ENCODE measurements at places on chromosomes 6 and 20. TPM values are rescaled to one million over a fixed set of nuclear protein-coding genes. Genes with fewer than 3 reads are reported as not detected.
A peak's percentile ranks its signal among the peaks of the same experiment; 100 is the strongest.

GRCh38 chr6:118981884-118982574 lies 47.1 kb upstream of the MCM9 start:
- peaks cover 2% of the 10 kb centered on the region for H3K4me1 ChIP-seq
- no peak overlapping the region for H3K4me3 ChIP-seq
- no peak for DNase-seq
- no peak overlapping the region for H3K27ac ChIP-seq

GRCh38 chr6:19599796-19600464 lies 237.2 kb upstream of the ID4 start:
- H3K4me1 ChIP-seq, result no peaks in the 10 kb centered on the region
- no peak overlapping the region for H3K27ac ChIP-seq
- no peak for DNase-seq
- H3K27me3 ChIP-seq, result no peaks in the 10 kb centered on the region

- no peaks in the 10 kb centered on the region for H3K36me3 ChIP-seq
- peaks cover 13% of the 10 kb centered on the region for H3K4me1 ChIP-seq
- H3K4me3 ChIP-seq, result no peak overlapping the region
- no peak overlapping the region for H3K27ac ChIP-seq
Measured at GRCh38 chr20:48610996-48611395, 216.8 kb downstream of the PREX1 start.

DNA sequence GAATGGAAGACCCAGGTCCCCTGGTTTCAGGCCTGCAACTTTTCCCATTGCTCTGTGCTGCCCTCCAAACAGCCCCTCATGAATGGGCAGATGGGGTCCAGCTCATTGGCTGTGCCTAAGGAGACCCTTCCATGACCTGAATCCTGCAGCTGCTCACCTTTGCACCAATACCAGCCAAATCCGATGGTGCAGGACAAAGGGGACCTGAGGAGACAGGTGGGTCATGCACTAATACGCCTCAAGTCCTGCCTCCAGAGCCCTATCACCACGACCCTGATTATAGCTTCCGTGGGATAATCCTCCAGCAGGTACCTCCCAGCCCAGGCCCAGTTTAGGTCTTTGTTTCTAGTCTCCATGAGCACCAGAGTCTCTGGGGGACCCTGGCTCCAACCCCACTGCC lies 16.8 kb downstream of the TREM1 start:
- no peak overlapping the region for H3K4me3 ChIP-seq
- H3K4me1 ChIP-seq, result peaks cover 3% of the 10 kb centered on the region
- no peak overlapping the region for H3K27ac ChIP-seq
- no peaks in the 10 kb centered on the region for H3K27me3 ChIP-seq
- DNase-seq, result no peak

- H3K4me1 ChIP-seq, result peaks cover 17% of the 10 kb centered on the region
- no peak overlapping the region for H3K4me3 ChIP-seq
- H3K36me3 ChIP-seq, result peaks cover 24% of the 10 kb centered on the region
- no peaks in the 10 kb centered on the region for H3K27me3 ChIP-seq
- peak; percentile 69 for DNase-seq
Measured at GRCh38 chr20:3222635-3223600, 13.6 kb downstream of the ITPA start.

DNA sequence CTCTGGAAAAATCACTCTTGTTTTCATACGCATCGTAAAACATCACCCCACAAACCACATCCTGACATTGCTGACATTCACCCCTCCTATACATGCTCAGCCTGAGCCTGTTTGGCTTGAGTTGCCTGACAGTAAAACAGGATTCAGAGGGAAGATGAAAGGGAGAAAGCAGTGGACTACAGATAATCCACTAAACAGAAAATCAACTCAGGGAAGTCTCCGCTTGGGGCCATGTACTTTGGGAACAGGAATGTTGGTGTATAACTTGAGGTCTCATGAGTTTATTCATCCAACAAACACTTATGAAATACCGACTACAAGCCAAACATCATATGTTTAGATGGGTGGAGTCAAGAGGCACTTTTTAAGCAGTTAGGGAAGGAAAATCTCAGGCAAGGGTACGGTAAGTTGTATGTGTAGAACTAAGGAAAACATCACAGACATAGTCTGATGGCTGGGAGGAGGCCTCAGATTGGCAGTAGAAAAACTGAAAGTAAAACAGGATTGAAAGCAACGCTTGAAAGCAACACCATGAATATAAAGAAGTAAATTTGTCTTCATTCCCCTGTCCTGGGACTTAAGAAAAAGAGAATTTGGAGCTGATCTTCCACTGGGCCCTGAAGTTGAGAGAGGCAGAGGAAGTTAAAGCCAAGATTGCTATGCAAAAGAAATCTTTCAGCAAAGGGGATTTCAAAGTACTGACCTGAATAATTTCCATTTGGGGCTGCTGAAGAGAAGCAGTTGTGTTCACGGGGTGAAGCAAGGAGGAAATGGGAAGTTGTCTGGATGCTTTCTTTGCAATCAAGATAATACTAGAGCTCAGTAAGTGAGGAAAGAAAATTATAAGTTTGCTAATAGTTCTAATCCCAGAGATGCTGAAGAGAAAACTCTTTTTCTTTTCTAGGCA lies 28.8 kb downstream of the PDE7B start:
- peak; percentile 68 for DNase-seq
- no peaks in the 10 kb centered on the region for H3K27me3 ChIP-seq
- peaks cover 67% of the 10 kb centered on the region for H3K4me1 ChIP-seq
- peak overlapping the region; percentile 72 for H3K4me3 ChIP-seq
- H3K36me3 ChIP-seq, result no peaks in the 10 kb centered on the region
- H3K27ac ChIP-seq, result peak overlapping the region; percentile 98

GRCh38 chr6:56345376-56345995 lies 98.1 kb upstream of the COL21A1 start:
- H3K4me1 ChIP-seq, result no peaks in the 10 kb centered on the region
- H3K27ac ChIP-seq, result no peak overlapping the region
- no peaks in the 10 kb centered on the region for H3K36me3 ChIP-seq
- H3K4me3 ChIP-seq, result no peak overlapping the region

DNA sequence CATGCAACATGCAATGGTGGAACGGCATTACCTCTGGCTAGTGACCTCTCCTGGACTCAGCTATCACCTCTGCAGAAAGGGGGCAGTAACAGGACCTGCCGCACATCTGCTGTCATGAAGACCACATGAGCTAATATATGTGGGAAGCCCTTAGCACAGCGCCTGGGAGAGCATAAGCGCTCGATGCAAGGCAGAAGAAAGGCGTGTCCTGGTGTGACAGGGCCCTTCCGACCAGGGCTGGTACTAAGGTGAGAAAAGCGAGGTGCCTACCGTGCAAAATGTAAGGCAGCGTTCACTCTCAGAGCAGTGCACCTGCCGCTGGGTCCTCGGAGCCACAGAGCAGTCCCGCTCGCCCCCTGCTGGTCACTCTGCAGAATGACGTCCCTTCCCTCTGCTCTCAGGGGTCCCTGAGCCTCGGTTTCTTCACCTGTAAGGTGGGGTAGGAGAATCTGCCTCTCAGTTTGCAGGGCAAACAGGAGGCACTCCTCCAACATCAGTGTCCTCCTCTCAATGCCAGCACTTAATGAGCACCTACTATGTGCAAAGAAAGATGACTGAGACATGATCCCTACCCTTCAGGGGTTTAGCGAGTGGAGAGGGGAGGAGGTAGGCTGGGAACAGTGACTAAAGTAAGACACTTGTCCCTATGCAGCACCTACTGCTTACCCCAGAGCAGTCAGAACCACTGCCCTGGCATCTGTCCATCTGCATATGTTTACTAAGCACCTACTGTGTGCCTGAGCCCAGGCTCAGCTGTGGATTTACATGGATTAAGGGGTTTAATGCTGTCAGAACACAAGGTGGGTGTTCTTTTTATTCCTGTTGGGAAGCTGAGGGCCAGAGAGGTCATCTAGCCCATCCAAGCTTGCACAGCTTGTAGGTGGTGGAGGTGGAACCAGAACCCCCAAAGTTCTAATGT lies 41.1 kb upstream of the PTGIS start:
- H3K36me3 ChIP-seq, result no peaks in the 10 kb centered on the region
- peak; percentile 88 for DNase-seq
- no peak overlapping the region for H3K4me3 ChIP-seq
- peaks cover 15% of the 10 kb centered on the region for H3K4me1 ChIP-seq
- H3K27me3 ChIP-seq, result peaks cover 16% of the 10 kb centered on the region
- H3K27ac ChIP-seq, result no peak overlapping the region

GRCh38 chr6:36912030-36912454 lies 26.3 kb downstream of the C6orf89 start:
- peaks cover 29% of the 10 kb centered on the region for H3K36me3 ChIP-seq
- peak overlapping the region; percentile 83 for H3K27ac ChIP-seq
- peak; percentile 58 for DNase-seq
- H3K4me1 ChIP-seq, result peaks cover 44% of the 10 kb centered on the region

- H3K4me3 ChIP-seq, result no peak overlapping the region
- peaks cover 7% of the 10 kb centered on the region for H3K27me3 ChIP-seq
- peaks cover 10% of the 10 kb centered on the region for H3K4me1 ChIP-seq
- no peaks in the 10 kb centered on the region for H3K36me3 ChIP-seq
- no peak for DNase-seq
- H3K27ac ChIP-seq, result no peak overlapping the region
Measured at GRCh38 chr6:7042056-7042653, 65.6 kb upstream of the RREB1 start.

GRCh38 chr6:81797591-81797990 lies 45.1 kb upstream of the TENT5A start:
- no peaks in the 10 kb centered on the region for H3K27me3 ChIP-seq
- H3K4me3 ChIP-seq, result no peak overlapping the region

DNA sequence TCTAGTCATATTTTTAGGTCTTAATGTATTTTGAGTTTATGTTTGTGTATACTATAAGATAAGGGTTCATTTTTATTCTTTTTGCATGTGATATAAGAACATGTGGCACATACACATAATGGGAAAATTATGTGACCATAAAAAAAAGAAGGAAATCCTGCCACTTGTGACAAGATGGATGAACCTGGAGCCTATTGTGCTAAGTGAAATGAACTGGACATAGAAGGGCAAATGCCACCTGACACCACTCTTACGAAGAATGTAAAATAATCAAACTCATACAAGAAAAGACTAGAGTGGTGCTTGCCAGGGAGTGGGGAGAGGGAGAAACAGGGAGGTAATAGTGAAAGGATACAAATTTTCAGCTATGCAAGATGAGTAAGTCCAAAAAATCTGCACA lies 126.1 kb downstream of the PLEKHG1 start:
- H3K4me1 ChIP-seq, result peaks cover 7% of the 10 kb centered on the region
- no peak for DNase-seq
- no peak overlapping the region for H3K27ac ChIP-seq
- peaks cover 13% of the 10 kb centered on the region for H3K27me3 ChIP-seq

- no peaks in the 10 kb centered on the region for H3K27me3 ChIP-seq
- no peak overlapping the region for H3K4me3 ChIP-seq
- peaks cover 64% of the 10 kb centered on the region for H3K4me1 ChIP-seq
- no peak overlapping the region for H3K27ac ChIP-seq
Measured at GRCh38 chr20:51385646-51386530, 156.6 kb downstream of the NFATC2 start.

METTL24 gene
- not detected for total RNA-seq

ALDH8A1 gene
- 0.67 TPM for total RNA-seq

DUSP15 gene
- total RNA-seq, result not detected

ZNF334 gene
- total RNA-seq, result 4.9 TPM

CPXM1 gene
- 2.7 TPM for total RNA-seq

LTV1 gene
- 36.3 TPM for total RNA-seq

HRH3 gene
- not detected for total RNA-seq

MYCT1 gene
- not detected for total RNA-seq

ESR1 gene
- 0.04 TPM for total RNA-seq

ZNF292 gene
- total RNA-seq, result 68.8 TPM

GSTA1 gene
- not detected for total RNA-seq

SLPI gene
- total RNA-seq, result not detected

SLC44A4 gene
- total RNA-seq, result 0.27 TPM

BMP5 gene
- total RNA-seq, result not detected

BPIFA1 gene
- total RNA-seq, result not detected
